Cardiac septum (tissue), 1 donor: ENCODE measurements at places on chromosomes 12 and 14. TPM values are rescaled to one million over a fixed set of nuclear protein-coding genes. Genes with fewer than 3 reads are reported as not detected.

Gene KRT77
- total RNA-seq = not detected

Gene KCNMB4
- total RNA-seq = 1.6 TPM

Gene BATF
- 0.65 TPM for total RNA-seq

Gene CLEC7A
- total RNA-seq = 2.6 TPM

Gene EFS
- total RNA-seq = 3.7 TPM

Gene MED6
- total RNA-seq = 21.7 TPM

DNA sequence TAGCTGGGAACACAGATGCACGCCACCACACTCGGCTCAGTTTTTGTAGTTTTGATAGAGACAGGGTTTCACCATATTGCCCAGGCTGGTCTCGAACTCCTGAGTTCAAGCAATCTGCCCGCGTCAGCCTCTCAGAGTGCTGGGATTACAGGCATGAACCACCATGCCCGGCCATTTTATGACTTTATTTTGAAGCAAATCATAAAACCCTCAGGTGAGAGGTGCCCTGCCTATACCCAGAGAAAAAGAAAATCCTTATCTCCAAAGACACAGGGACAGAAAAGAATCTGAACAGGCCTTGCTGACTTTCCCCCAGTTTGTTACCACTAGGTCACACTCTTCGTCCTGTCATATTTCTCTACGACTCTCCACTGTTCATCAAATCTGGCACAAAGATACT lies 48.8 kb downstream of the DAO start:
- peak; percentile 20 for DNase-seq

- no peak for DNase-seq
Measured at GRCh38 chr12:104063712-104064030, 660 bp upstream of the HCFC2 start.

- DNase-seq = no peak
Measured at GRCh38 chr14:72104011-72104613, 171.9 kb downstream of the RGS6 start.

- no peak for DNase-seq
Measured at GRCh38 chr12:40117818-40118217, 11.9 kb upstream of the SLC2A13 start.

DNA sequence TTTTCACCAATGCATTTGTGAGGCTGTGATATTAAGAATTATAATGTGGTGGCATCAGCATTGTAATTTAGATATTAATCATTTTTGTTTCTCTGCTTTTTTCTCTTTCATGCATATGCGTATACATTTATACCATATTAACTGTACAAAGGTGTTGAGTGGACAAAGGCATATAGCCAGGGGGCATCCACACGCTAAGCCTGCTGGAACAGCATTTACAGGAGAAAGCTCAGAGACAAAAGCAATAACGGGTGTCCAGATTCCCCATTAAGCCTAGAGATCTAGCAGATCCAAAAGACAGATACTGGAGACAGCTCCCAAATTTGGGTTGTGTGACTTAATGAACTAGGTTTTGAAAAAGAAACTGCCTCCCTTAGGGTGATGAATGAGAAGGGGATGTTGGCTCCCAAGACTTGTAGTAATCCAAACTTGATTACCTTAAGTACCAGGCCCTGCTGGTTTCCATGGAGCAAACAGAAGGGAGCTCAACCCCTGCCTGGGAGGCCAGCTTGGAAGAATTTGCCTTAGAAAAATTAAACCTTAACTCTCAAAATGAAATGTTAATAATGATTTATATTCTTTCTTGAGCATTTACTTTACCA lies 181.9 kb downstream of the SLC6A15 start:
- DNase-seq = no peak

DNA sequence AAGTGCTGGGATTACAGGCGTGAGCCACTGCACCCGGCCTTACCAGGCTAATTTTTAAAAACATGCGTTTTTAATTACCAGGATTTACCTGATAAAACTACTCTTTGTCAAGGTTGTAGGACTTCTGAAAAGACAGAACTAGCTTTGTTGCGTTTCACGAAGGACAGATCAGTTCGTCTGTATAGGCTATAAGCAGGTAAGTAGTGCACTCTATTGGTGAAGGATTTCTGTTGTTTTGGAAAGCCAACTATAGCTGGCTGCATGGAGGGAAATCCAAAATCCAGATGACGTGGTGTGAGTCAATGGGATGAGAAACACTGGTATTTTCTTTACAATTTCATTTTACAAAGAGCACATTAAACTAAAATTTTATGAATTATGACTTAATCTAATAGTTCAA lies 14.6 kb downstream of the GNPNAT1 start:
- no peak for DNase-seq

DNA sequence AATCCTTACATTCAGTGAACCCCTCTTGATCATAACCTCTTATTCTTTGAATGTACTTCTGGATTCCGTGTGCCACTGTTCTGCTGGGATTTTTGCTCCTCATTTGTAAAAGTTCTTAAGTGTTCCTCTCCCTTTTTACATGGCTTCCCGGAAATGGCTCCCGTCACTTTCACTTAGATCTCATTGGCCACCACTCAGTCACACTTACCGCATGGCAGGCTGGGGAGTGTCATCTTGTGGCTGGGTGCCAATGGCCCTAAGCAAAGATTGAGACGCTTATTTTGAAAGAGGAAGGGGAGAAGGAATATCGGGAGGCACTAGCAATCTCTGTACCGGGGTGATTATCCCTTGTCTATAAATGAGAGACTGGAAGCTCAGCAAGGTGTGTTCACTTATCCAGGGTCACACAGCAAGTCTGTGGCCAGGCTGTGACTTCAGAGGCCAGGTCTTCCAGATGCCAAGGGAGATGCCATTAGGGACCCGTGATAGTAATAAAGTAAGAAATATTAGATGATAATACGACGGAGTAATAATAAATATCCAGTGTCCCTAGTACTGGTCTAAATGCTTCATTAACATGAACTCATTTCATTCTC lies 68.8 kb downstream of the RNFT2 start:
- no peak for DNase-seq

GRCh38 chr12:69002969-69003368 lies 70.0 kb upstream of the CPM start:
- no peak for DNase-seq

DNA sequence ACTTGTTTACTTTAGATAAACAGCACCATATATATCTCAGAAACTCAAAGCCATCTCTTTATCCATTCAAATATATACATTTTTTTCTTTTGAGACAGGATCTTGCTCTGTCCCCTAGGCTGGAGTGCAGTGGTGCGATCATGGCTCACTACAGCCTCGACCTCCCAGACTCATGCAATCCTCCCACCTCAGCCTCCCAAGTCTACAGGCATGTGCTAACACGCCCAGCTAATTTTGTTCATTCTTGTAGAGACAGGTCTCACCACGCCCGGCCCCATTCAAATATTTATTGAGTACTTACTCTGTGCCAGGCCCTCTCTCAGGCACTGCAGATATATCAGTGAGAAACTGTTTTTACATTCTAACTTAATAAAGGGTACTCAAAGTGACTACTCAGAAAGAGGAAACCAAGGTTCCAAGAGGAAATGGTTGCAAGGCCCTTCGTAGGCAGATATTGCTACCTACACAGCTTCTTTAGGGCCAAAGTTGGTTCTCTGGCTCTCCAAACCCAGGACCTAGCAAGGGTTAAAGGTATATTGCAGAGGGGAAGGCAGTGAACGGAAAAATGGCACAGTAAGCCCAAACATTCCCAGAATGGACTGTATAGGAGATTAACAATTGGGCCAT lies 2.9 kb downstream of the ATXN3 start:
- no peak for DNase-seq

DNA sequence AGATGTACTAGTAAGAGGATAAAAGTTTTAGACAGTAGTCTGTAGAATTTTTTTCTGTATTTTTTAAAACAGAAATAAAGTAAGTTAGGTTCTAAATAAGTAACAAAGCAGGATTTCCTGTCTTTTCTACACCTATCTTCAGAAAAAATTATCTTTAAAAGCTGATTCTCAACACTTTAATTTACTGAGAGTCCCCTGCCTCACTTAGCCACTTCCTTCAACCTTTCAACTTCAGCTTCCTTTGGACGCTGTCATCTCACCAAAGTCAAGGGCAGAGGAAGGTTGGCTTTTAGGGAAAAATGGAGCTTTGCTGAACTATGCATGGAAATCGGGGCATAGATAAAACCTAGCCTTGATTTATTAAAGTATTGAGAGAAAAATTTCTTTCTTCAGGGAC lies 44.9 kb upstream of the CERS5 start:
- no peak for DNase-seq

GRCh38 chr12:131035245-131035681 lies 81.6 kb downstream of the ADGRD1 start:
- no peak for DNase-seq
